ENCODE measurements at places on chromosomes 3 and 15.

- DNase-seq: no peak
These were observed 3.5 kb upstream of the PAK6 start for GRCh38 chr15:40235201-40235885.

- DNase-seq: no peak
These were observed 1216.9 kb upstream of the GBE1 start for GRCh38 chr3:82978368-82978767.

- peak; percentile 81 for DNase-seq
These were observed 4.0 kb downstream of the DIPK2A start for GRCh38 chr3:143975554-143976152.

- DNase-seq: no peak
These were observed 80.7 kb upstream of the ZNF280D start for GRCh38 chr15:56813995-56814394.

- DNase-seq: no peak
These were observed 135.8 kb downstream of the ZNF621 start for GRCh38 chr3:40660554-40660953.

DNA sequence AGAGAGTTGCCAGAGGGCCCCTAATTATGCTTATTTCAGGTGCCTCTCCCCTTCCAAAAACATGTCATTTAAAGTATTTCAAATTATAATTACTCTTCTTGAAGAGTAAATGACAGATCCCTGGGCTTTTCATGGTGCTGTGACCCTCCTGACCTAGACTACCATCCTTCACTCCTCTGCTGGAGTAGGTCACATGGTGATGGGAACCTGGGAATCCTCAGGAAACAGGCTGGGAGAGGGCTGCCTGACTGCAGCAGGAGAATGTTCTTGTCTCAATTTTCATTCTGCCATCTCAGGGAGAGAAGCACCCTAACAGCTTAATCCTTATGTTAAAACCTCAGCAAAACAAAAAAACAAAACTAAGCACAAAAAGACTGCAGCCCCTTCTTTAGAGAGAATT is 24.6 kb downstream of the PGBD4 start:
- no peak for DNase-seq

- DNase-seq: no peak
These were observed 58.7 kb downstream of the SMAD3 start for GRCh38 chr15:67124111-67124510.

GRCh38 chr3:129312671-129313414 is 34.2 kb downstream of the HMCES start:
- peak; percentile 8 for DNase-seq

- DNase-seq: peak; percentile 39
These were observed 26.0 kb downstream of the FBLN2 start for GRCh38 chr3:13574798-13575451.

- no peak for DNase-seq
These were observed 73.1 kb downstream of the WDR76 start for GRCh38 chr15:43899928-43900327.

GRCh38 chr3:65425880-65426279 is 612.8 kb downstream of the MAGI1 start:
- DNase-seq: peak; percentile 26

GRCh38 chr3:14461006-14461747 is 58.8 kb downstream of the SLC6A6 start:
- DNase-seq: no peak

- DNase-seq: no peak
These were observed 29.9 kb downstream of the CRABP1 start for GRCh38 chr15:78370013-78370412.

- DNase-seq: no peak
These were observed 1026.5 kb upstream of the CFAP20DC start for GRCh38 chr3:60076331-60076730.

- no peak for DNase-seq
These were observed 70.2 kb downstream of the PCOLCE2 start for GRCh38 chr3:142818651-142819050.

DNA sequence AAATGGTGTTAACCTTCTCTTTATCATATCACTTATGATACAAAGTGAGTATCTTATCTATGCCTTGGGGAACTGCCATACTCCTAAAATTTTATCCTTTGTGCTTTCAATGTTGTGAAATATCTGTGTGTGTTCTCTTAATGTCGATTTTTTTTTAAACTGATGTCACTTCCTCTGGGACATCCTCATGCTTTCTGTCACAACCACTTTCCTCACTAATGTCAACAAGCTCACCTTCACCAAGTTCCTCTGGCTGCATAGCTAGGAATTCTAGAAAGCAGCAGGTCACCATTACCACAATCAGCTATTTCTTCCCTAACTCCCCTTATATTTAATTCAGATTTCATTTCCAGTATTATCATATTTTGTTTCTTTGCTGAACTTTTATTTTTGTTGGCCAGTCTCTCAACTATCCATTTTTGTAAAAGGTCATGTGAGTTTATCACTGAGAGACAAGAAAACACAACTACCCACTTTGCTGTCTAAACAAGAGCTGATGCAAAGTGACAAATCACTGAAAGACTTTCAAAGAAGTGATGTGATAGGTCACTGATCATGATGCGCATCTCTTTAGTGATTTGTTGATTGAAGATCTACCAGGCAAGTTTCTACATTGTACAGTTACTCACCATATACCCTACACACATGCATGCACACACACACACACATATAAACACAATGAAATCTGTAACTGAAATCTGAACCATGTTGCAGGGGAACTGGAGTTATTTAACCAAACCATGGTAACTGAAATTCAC is 369.0 kb downstream of the ULK4 start:
- no peak for DNase-seq

DNA sequence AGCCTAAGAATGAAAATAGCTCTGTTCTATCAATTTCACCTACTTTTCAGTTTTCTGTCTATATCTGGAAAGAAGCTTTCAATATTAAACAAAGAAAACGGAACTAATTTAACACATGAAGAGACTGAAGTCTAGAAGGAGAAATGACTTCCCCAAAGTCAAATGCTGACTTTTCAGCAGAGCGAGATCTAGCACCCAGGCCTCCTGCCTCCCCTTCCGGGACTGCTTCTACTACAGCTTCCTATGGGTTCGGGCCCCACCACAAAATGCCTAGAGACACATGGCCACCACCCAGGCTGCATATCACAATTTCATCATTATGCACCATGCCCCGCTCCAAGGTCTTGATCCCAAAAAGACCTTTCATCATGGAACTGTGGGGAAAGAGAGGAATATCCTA is 104.5 kb downstream of the SST start:
- no peak for DNase-seq

GRCh38 chr15:36501063-36501678 is 78.3 kb upstream of the CDIN1 start:
- DNase-seq: peak; percentile 78

- DNase-seq: no peak
These were observed 66.3 kb downstream of the STAG1 start for GRCh38 chr3:136685882-136686281.

GRCh38 chr3:142892714-142893113 is 3.8 kb upstream of the PCOLCE2 start:
- DNase-seq: no peak

DNA sequence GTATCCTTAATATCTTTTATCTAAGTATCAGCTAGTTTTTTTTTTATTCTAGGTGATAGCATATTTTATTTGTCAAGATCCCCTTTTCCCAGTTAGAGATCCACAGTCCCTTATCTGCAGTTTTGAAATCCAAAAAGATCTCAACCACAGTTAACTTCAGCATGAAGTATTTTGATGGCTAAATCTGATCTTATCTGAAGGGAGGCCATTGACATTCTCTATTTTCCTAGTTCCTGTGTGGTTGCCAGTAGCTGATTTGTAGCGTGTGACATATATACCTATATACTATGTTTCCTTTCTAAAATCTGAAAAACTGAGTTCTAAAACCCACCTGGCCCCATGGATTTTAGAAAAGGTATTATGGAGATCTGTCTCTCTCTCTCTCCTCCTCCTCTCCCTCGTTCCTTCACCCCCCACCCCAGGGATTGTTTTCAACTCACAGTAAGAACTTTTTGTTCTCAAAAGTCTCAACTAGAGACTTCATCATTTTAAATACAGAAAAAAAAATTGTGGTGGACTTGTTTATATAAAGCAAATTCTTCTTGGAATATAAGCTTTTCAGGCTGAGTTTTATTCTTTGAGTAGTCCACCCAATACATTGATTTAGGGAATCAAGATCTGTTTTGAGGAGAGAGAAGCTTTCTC is 12.3 kb downstream of the TCF12 start:
- DNase-seq: no peak

DNA sequence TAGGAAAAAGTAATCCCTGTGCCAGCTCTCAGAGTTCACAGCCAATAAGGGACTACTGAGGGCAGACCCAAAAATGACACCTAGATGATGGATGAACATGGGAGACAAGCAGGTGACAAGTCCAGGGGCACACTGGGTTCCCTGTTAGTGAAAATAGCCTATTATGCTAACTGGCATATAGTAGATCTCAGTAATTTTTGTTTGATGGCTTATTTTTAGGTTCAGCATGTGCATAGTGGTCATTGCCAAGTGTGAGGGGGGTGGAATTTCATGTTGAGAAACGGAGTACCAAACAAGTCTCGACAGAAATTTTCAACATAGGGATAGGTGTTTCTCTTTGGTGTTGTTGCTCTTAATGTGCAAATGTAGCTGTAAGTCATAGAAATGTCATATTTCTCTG is 6.4 kb upstream of the ITGB5 start:
- no peak for DNase-seq

- no peak for DNase-seq
These were observed 126.3 kb upstream of the MEF2A start for GRCh38 chr15:99439524-99439835.

DNA sequence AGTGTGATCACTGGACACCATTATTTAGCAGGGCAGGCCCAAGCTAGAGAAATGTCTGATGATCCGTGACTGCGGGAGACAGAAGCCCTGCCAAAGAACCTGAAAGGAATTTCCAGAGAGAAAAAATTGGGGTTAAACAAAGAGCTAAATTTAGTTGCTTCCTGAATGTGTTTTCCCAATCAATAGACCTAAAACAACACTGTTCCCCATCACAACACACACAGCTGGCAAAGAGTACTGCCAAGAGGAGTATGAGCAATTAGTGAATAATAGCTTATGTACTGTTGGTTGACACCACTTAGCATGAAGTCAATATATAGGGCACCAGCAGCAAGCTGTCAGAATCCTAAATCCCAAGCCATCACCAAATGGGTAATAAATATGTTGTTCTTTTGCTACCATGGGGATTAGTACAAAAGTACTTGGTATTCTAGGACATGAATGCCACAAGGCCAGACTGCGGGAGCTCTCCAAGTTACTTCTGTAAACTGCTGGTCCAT is 35.7 kb downstream of the CLK3 start:
- DNase-seq: peak; percentile 34

- DNase-seq: peak; percentile 90
These were observed 17.3 kb downstream of the KPNA1 start for GRCh38 chr3:122497425-122497824.

GRCh38 chr3:23161308-23161707 is 41.8 kb upstream of the UBE2E2 start:
- peak; percentile 16 for DNase-seq

GRCh38 chr3:128555098-128555825 is 62.3 kb upstream of the GATA2 start:
- DNase-seq: no peak

- no peak for DNase-seq
These were observed 2.3 kb downstream of the LYZL4 start for GRCh38 chr3:42408156-42408555.

GRCh38 chr3:16474920-16475319 is 38.6 kb downstream of the RFTN1 start:
- no peak for DNase-seq

- peak; percentile 38 for DNase-seq
These were observed 1.2 kb downstream of the MB21D2 start for GRCh38 chr3:192916371-192917027.

GRCh38 chr3:175274474-175275218 is 415.5 kb downstream of the NAALADL2 start:
- no peak for DNase-seq

DNA sequence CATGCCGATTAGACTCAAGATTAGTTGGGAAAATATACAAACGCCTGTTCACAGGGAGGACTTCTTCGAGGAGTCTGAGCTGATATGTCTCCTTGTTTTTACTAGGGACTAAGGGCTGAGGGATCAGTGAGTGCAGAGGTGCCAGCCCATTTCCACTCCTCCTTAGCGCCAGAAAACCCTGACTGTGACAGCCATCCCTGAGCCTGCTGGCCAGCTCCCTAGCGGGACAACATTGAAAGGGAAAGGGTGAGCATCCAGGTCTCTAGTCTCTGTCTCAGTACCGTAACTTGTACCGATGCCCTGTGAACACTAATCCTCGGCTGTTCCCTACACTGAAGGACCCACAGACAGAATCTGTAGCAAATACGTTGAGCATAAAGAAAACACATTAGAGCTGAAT is 243.4 kb downstream of the WNT5A start:
- DNase-seq: no peak

- no peak for DNase-seq
These were observed 3.9 kb upstream of the SRP14 start for GRCh38 chr15:40042791-40043320.

GRCh38 chr15:74381190-74381453 is 13.7 kb upstream of the CYP11A1 start:
- no peak for DNase-seq

- no peak for DNase-seq
These were observed 79.2 kb downstream of the P3H2 start for GRCh38 chr3:190041333-190042041.

GRCh38 chr3:150036780-150037179 is 66.1 kb upstream of the PFN2 start:
- no peak for DNase-seq

DNA sequence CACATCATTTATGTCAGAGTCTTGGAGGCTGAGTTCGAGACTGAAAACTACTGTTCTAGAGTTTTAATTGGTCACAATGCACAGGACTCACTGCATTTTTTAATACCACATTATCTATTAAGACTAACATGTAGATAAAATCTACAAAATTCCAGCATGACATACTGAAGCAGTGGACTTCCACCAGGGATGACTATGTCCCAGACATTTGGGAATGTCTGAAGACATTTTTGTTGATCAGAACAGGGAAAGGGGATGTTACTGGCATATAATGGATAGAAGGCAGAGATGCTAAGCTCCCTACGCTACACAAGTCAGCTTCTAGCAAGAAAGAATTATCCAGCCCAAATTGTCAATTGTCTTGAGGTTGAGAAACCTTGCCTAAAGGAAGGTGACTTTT is 419.0 kb upstream of the TGFBR2 start:
- no peak for DNase-seq

GRCh38 chr3:149177122-149177521 is 44.5 kb downstream of the CP start:
- no peak for DNase-seq

- peak; percentile 70 for DNase-seq
These were observed 76.0 kb upstream of the GSK3B start for GRCh38 chr3:120170223-120170622.

- peak; percentile 30 for DNase-seq
These were observed 340.2 kb upstream of the CBLB start for GRCh38 chr3:106208967-106209366.

GRCh38 chr3:195040094-195040493 is 230.9 kb downstream of the XXYLT1 start:
- no peak for DNase-seq

GRCh38 chr3:69907554-69907953 is 92.0 kb upstream of the SAMMSON start:
- no peak for DNase-seq

GRCh38 chr15:62709261-62709660 is 333.3 kb upstream of the TPM1 start:
- DNase-seq: no peak

Measured in astrocyte of the spinal cord (primary cell).